ENCODE measurements at places on chromosomes 12 and 14.

DNA sequence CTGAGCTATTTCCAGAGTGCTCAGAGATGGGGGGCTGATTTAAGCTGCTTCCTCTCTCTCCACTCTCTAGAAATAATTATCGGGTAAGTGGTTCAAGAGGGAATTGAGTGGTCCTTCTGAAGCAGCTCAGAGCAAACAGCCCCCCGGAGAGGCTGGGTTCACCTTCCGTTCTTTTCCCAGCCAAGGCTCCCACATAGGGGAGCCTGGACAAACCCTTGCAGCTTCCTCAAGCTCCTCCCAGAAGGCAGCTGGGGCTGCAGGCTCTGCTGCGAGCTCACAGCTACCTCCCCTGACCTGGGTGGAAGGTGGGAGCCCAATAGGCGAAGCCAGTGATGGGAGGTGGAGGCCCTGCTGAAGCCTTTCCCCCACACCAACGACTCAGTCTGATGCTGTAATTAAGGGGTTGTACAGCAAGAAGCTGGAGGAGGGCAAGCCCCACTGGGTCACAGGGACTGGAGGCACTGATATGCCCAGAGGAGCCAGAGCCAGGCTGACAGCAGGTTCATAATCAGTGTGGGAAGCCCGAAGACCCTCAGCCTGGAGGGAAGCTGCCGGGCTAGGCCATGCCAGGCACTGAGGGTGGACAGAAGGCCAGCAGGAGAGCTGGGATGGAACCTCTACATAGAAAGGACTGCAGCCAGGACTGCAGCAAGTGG is 52.4 kb downstream of the ARL6IP4 start:
- no peak for DNase-seq

GRCh38 chr12:109775172-109775881 is 57.9 kb downstream of the TRPV4 start:
- peak; percentile 63 for DNase-seq

- no peak for DNase-seq
Measured at GRCh38 chr12:70719672-70720420, 82.6 kb upstream of the PTPRB start.

DNA sequence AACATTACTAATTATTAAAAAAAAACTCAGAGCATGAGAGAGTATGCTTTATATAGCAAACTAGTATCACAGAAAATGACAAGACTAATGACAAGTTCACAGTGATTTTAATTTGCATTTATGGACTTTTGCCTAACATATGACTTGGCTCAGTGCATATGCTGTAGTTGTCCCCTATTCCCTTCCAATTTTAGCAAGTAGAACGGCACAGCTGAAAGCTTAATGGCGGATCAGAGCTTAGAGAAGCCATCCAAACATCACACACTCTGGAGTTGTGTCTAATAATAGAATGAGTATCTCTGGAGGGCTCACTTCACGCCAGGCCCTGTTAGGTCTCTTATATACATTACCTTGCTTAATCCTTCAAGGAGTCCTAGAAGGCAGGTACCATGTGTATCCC is 13.3 kb downstream of the CNIH1 start:
- no peak for DNase-seq

DNA sequence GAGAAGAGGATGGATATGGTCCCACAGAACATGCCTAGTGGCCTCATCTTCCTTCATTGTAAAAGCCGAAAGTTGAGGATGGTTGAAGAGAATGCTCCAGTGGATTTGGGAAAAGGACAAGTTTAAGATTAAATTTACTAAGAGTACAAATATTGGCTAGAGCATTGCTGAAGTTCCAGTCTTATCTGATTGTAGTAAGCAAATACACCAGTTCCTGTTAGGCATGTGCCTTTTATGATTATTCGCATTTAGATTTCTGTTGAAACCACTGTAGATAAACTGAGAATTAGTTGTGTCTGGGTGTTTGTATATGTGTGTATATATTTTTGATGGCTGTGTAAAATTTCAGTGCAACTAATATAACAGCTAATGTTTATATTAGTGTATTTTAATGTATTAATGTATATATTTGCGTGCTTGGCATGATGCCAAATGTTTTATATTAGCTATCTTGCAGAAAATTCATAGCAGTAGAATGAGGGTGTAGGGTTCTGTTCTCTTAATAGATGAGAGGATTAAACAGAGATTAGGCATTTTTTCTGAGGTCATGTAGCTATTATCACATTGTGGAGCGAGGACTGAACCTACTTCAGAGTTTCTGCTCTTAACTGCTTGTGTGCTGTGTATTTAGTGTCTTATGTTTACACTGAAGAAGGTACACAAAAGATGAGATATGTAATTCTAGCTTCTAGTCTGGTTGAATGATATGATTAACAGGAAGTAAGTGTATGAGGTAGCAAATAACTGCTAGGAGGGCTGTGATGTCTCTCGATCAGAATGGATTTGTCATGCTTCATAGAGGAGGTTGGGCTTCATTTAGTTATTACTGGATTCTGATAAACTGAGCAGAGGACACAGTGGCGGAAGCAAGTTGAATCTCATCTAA is 21.1 kb downstream of the FKBP3 start:
- no peak for DNase-seq
